ENCODE measurements at places on chromosomes 11 and 22. TPM values are rescaled to one million over a fixed set of nuclear protein-coding genes. Genes with fewer than 3 reads are reported as not detected.
A peak's percentile ranks its signal among the peaks of the same experiment; 100 is the strongest.

TBX1 gene
- 4.7 TPM for total RNA-seq

SSH3 gene
- 7.8 TPM for total RNA-seq

SPI1 gene
- not detected for total RNA-seq

CRYBB3 gene
- total RNA-seq: not detected

IPO7 gene
- total RNA-seq: 141 TPM

NXPE4 gene
- total RNA-seq: not detected

- H3K36me3 ChIP-seq: no peaks in the 10 kb centered on the region
- H3K4me1 ChIP-seq: peaks cover 11% of the 10 kb centered on the region
- no peaks in the 10 kb centered on the region for H3K27me3 ChIP-seq
- no peak for DNase-seq
- no peak overlapping the region for H3K27ac ChIP-seq
- no peak overlapping the region for H3K4me3 ChIP-seq
Measured at GRCh38 chr22:50009765-50010675, 2.5 kb downstream of the IL17REL start.

GRCh38 chr11:124724979-124725718 is 14.6 kb upstream of the NRGN start:
- peak overlapping the region; percentile 86 for H3K27ac ChIP-seq
- peak overlapping the region; percentile 28 for H3K4me3 ChIP-seq
- no peaks in the 10 kb centered on the region for H3K36me3 ChIP-seq
- peak; percentile 95 for DNase-seq

DNA sequence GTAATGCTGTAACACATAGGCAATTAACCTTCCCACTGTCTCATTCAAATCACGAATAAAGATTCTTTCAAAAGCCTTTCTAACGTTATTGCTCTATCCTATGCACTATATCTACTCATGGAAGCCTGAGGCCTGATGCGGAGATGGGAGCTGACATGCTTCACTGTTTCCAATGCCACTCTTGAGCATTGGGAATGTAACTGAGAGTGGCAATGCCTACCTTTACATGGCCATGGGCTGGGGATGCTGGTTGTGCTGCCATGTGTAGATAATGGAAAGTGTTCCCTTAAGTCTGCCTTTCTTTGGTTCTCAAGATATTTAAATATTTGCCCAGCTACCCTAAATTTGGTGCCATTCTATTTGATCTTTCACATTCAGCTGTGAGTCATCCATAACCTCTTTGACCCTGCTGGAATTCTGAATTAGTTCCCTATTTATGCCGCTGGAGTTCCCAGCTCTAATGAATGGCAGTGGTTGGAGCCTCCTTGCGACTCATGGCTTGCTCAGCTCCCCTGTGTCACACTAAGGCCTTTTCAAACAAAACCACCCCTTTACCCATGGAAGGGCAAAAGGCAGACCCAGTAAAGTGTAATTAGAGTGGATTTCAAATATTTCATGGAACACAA is 21.4 kb upstream of the DKK3 start:
- no peaks in the 10 kb centered on the region for H3K36me3 ChIP-seq
- H3K27ac ChIP-seq: no peak overlapping the region
- H3K27me3 ChIP-seq: no peaks in the 10 kb centered on the region
- no peak overlapping the region for H3K4me3 ChIP-seq

- DNase-seq: no peak
- H3K27ac ChIP-seq: no peak overlapping the region
- no peaks in the 10 kb centered on the region for H3K27me3 ChIP-seq
Measured at GRCh38 chr22:40243891-40244290, 66.2 kb downstream of the TNRC6B start.

DNA sequence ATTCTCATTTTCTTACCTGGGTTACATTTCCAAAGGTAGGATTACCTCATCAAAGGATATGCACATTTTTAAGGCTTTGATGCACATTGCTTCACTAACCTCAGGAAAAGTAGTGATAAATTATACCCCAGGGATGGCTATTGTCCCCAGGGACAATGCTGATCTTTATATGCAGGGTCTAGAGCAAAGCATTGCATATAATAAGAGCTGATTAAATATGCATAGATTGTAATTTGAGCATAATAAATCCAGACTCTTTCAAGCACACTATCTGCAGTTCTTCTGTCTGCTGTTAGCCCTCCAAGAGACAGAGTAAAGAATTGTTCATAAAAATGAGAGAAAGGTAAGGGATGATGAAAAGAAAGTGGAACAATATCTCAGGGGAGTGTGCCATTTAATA is 57.3 kb upstream of the SYT13 start:
- H3K4me3 ChIP-seq: no peak overlapping the region
- peaks cover 24% of the 10 kb centered on the region for H3K4me1 ChIP-seq
- no peak overlapping the region for H3K27ac ChIP-seq
- H3K36me3 ChIP-seq: no peaks in the 10 kb centered on the region
- DNase-seq: peak; percentile 60
- no peaks in the 10 kb centered on the region for H3K27me3 ChIP-seq

- no peak overlapping the region for H3K4me3 ChIP-seq
- no peaks in the 10 kb centered on the region for H3K27me3 ChIP-seq
- H3K4me1 ChIP-seq: peaks cover 13% of the 10 kb centered on the region
- no peak overlapping the region for H3K27ac ChIP-seq
Measured at GRCh38 chr11:33723238-33723881, 12.9 kb downstream of the CD59 start.

GRCh38 chr11:69541001-69541285 is 59.5 kb downstream of the LINC01488 start:
- H3K4me3 ChIP-seq: no peak overlapping the region
- no peaks in the 10 kb centered on the region for H3K27me3 ChIP-seq

GRCh38 chr11:71454470-71455113 is 1.6 kb downstream of the NADSYN1 start:
- H3K27ac ChIP-seq: no peak overlapping the region
- peak overlapping the region; percentile 85 for H3K4me3 ChIP-seq
- H3K4me1 ChIP-seq: peaks cover 29% of the 10 kb centered on the region
- no peak for DNase-seq
- no peaks in the 10 kb centered on the region for H3K27me3 ChIP-seq

DNA sequence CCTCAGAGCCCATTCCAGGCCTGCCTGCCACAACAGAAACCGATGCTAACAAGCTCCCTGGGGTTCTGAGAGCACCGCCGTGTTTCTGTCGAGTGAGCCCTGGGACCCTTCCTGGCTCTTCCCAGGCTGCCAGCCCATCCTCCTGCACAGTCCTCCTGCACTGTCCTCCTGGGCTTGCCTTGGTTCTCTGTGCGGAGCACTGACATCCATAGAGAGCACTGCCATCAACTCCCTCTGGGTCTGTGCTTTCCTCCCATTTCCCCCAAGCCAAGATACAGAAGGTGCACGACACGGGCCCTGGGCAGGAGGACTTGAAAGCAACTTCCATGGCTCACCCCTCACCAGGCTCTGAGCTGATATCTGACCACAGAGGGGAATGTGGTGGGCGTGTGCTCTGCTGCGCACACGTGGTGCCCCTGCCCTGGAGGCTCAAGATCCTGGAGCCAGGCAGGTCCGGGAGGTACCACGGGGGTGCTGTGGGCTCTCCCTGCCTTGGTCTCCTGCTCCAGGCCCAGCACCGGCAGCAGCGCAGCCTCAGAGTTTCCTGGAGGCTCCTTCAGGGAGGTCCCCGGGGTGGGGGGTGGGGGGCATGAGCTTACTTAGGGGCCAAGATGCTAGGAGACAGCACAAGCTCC is 304.2 kb downstream of the BRD1 start:
- no peak for DNase-seq
- H3K36me3 ChIP-seq: no peaks in the 10 kb centered on the region
- H3K4me3 ChIP-seq: no peak overlapping the region
- H3K27ac ChIP-seq: no peak overlapping the region
- no peaks in the 10 kb centered on the region for H3K27me3 ChIP-seq

- H3K27ac ChIP-seq: peak overlapping the region; percentile 93
- DNase-seq: peak; percentile 65
- no peaks in the 10 kb centered on the region for H3K36me3 ChIP-seq
- H3K27me3 ChIP-seq: no peaks in the 10 kb centered on the region
- peaks cover 29% of the 10 kb centered on the region for H3K4me1 ChIP-seq
Measured at GRCh38 chr11:16606784-16607674, 131.4 kb upstream of the C11orf58 start.

DNA sequence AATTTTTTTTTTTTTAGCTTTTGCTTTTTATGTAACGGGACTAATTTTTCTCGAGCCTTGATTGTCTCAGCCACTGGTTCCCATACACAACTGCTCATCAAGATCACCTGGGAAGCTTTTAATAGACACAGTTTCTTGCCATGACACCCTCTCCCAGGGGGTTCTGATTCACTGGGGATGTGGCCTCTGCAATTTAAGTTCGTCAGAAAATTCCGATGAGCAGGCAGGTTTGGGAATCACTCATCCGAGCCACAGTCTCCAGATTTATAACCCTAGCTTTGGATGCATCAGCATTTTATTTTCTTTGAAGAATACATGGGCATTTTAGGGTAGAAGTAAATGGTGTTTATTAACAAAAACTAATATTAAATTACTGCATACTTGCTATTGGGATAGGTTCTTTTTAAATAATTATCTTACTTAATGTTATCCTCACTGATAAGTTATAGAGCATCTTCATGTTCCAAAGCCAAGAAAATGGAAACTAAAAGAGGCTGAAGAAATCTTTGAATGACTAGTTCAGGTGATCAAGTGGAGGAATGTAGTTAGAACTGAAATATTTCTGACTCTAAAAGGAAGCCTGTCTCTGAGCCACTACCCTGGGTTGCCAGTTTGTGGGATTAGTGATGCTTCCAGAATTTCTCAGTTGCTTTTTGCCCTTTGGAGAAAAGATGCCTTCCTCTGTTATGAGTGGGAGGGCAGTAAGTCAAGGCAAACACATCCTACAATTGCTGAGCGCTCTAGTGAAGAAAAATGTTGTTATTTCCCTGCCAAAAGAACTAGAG is 319.0 kb downstream of the DDX10 start:
- H3K36me3 ChIP-seq: no peaks in the 10 kb centered on the region
- H3K27me3 ChIP-seq: no peaks in the 10 kb centered on the region
- no peak overlapping the region for H3K4me3 ChIP-seq
- no peak for DNase-seq
- no peaks in the 10 kb centered on the region for H3K4me1 ChIP-seq

- H3K36me3 ChIP-seq: no peaks in the 10 kb centered on the region
- no peaks in the 10 kb centered on the region for H3K27me3 ChIP-seq
- no peak within 1 kb of the TSS for H3K4me3 ChIP-seq
- H3K27ac ChIP-seq: no peak within 1 kb of the TSS
Measured at GRCh38 chr11:57751676-57752253, at the start of gene BTBD18. BTBD18 (minus strand) TSS chr11:57751819; CDS start chr11:57751188, 631 bp downstream.

- H3K36me3 ChIP-seq: no peaks in the 10 kb centered on the region
- no peaks in the 10 kb centered on the region for H3K4me1 ChIP-seq
- no peaks in the 10 kb centered on the region for H3K27me3 ChIP-seq
Measured at GRCh38 chr11:105211806-105212554, 72.4 kb upstream of the CARD18 start.

- H3K27me3 ChIP-seq: no peaks in the 10 kb centered on the region
- H3K4me1 ChIP-seq: no peaks in the 10 kb centered on the region
- H3K4me3 ChIP-seq: no peak overlapping the region
Measured at GRCh38 chr11:30346068-30346688, 23.3 kb downstream of the ARL14EP start.

DNA sequence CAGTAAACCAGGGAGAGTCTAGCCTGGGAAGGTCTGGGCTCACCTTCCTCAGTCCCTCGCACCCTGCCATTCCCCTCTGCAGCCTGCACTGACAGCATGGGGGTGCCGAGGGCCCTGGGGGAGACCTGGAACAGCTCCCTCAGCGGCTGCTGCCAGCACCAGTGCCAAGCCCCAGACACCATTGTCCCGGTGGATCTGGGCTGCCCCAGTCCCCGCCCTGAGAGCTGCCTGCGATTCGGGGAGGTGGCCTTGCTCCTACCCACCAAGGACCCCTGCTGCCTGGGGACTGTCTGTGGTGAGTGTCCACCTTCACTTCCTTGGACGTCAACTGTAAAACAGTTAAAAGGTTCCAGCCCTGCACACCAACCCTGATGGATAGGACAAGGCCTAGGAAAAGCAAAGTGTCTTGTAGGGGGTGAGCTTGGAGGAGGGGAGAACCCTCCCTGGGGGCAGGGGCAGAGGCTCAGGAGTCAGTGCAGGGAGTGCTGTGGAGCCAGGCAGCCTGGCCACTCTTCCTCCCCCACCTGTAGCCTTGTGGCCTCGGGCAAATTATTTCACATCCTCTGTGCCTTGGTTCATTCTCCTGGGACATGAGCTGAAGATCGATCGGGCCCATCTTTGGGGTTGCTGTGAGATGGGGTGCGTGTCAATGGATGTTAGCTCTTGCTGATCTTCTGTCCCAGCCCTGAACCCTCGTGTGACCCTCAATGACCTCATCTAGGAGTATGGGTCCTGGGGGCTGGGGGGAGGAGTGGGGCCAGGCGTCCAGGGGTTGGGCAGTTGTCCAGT is 85.2 kb upstream of the MYOD1 start:
- no peaks in the 10 kb centered on the region for H3K4me1 ChIP-seq
- no peak overlapping the region for H3K27ac ChIP-seq
- H3K4me3 ChIP-seq: no peak overlapping the region
- no peaks in the 10 kb centered on the region for H3K36me3 ChIP-seq
- no peaks in the 10 kb centered on the region for H3K27me3 ChIP-seq
- DNase-seq: no peak

DNA sequence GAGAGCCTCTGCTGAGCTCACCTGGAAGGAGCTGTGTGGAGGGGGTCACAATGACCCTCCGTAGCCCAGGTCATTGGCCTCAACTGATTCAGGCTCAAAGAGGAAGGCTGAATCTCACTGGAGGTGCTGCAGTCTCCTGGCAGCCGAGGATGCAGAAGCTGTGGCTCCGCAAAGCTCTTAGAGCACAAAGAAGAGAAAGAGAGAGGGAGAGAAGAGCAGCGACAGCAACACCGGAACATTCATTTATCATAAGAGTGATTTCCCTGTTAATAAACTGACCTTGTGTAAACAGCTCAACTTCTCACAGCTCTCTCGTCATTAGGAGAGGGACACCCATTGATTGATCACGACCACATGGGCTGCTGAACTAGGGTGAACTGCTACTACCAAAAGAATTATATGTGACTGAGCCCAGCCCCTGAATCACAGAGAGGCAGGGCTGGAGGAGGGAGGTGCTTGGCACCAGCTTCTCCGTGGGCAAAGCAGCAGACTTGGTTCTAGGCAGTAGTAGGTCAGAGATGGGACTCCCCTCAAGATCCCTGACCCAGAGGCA is 281.7 kb downstream of the NXPE2 start:
- H3K27ac ChIP-seq: no peak overlapping the region
- no peak overlapping the region for H3K4me3 ChIP-seq
- no peaks in the 10 kb centered on the region for H3K36me3 ChIP-seq
- H3K4me1 ChIP-seq: no peaks in the 10 kb centered on the region

GRCh38 chr11:120597250-120598215 is 86.0 kb downstream of the GRIK4 start:
- no peak overlapping the region for H3K4me3 ChIP-seq
- peaks cover 3% of the 10 kb centered on the region for H3K27me3 ChIP-seq
- DNase-seq: no peak

- no peak for DNase-seq
- H3K36me3 ChIP-seq: no peaks in the 10 kb centered on the region
- H3K4me3 ChIP-seq: no peak overlapping the region
- H3K4me1 ChIP-seq: peaks cover 11% of the 10 kb centered on the region
- no peaks in the 10 kb centered on the region for H3K27me3 ChIP-seq
Measured at GRCh38 chr11:95148938-95149337, 59.3 kb downstream of the ENDOD1 start.

- DNase-seq: no peak
- H3K27me3 ChIP-seq: no peaks in the 10 kb centered on the region
- H3K4me3 ChIP-seq: no peak overlapping the region
- no peak overlapping the region for H3K27ac ChIP-seq
- no peaks in the 10 kb centered on the region for H3K36me3 ChIP-seq
- no peaks in the 10 kb centered on the region for H3K4me1 ChIP-seq
Measured at GRCh38 chr11:74717221-74717969, 13.8 kb downstream of the CHRDL2 start.

GRCh38 chr22:41976070-41976901 is 7.0 kb downstream of the SEPTIN3 start:
- no peak for DNase-seq
- H3K4me1 ChIP-seq: peaks cover 12% of the 10 kb centered on the region
- H3K27ac ChIP-seq: no peak overlapping the region
- H3K4me3 ChIP-seq: peak overlapping the region; percentile 52
- peaks cover 29% of the 10 kb centered on the region for H3K27me3 ChIP-seq

Measured in A673 (cell line).